Non-pigmented ciliary epithelial cell (primary cell): ENCODE measurements at places on chromosomes 3 and 15.

- DNase-seq, result no peak
Observed at GRCh38 chr3:162196964-162197363, 700.4 kb downstream of the OTOL1 start.

DNA sequence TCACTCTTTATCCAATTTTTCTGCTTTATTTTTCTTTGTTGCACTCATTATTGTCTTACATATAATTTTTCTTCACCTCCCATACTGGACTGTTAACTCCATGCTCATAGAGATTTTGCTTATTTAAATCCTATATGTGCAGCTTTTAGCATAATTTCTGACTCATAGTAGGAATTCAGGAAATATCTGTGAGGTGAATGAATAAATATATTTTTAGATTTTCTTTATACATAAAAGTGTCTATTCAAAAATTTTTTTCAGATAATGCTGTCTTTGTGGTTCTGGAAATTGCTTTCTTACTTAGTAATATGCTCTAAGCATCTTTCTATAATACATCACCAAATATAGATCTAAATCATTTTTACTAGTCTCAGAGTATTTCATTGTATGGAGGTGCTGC lies 191.8 kb upstream of the SUCLG2 start:
- DNase-seq, result no peak

DNA sequence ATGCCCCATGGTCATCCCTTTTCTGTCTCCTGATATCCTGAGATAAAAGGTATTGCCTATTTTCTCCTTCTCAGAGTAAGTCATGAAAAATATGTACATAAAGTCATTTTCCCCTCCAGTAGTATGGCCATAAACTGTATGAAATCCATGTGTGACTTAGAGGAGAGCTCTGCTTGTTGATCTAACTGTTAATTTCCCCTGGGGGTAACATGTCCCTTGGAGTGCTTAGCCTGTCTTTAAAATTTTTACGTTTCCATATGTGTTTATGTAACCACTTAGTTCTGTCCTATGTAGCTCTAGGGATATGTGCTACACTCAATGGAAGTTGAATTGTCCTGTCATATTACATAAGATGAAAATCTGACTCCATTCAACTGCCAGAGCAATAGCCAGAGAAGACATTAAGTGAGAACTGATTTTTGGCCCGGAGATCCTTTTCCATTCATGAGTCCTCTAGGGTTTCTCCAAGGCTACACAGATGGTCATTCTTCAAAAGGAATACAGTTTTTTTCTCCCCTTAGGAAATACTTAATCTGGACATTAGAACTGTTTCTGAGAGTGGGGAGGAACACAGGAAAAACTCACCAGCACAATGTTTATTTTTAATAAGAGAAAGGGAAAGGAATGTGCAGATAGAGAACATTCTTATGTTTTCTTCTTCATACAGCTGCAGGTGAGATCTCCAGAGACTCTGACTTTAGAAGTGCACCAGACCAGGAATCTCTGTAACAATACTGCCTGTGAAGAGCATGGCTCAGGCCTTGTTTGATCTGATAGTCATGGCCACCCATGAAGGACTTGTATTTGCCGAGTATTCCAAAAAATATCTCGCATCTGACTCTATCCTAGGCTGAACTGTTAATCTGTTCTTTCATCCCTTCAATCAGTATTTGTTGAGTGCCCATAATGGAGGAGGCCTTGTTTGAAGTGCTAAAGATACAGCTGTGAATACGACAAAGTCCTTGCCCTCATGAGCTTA lies 29.8 kb upstream of the CLRN1 start:
- DNase-seq, result no peak

- no peak for DNase-seq
Observed at GRCh38 chr15:94228611-94229010, 2.8 kb upstream of the MCTP2 start.

- DNase-seq, result no peak
Observed at GRCh38 chr15:78734451-78735064, 76.7 kb downstream of the ADAMTS7 start.

- DNase-seq, result no peak
Observed at GRCh38 chr3:156963096-156963495, 136.9 kb downstream of the LEKR1 start.

DNA sequence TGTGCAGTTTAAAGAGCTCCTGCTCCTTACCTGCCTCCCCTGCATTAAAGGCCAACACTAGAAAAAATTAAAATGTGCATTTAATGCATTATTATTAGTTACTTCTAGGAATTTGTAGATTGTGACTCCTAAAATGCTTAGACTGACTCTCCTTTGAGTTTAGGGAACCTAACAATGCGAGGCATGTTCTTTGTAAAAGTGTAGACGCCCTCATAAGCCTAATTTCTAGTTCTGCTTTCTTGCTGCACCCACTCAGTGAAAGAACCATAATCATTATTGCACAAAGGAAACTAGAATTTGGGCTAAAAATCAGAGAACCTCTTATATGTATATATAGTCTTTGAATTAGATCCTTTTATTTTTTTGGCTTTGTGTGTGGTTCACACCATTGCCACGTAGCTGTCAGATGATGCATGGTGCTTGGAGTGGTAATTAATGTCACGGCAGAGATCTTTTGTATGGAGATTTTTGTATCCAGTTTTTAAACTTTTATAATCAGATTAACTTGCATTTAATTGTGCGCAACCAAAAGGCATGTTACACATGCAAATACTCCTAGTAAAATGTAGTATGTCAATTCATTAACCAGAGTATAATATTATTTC lies 710 bp downstream of the ABHD10 start:
- no peak for DNase-seq

DNA sequence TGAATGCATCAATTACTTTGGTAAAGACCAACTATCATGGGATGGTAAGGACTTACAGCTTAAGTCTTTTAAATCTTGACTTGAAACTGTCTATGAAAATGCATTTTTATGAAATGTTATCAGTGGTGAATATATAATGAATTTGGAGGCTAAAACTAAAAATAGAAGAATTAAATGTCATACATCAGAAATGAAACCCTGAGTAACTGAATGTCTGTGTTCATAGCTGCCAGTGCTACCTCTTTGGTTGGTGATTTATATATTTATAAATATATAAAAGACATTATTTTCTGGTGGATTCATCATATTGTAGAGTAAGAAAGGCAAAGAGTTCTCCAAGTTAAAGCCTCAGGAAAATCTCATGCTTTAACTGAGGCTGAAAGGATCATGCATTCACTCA lies 12.2 kb downstream of the SLC12A6 start:
- DNase-seq, result no peak

GRCh38 chr3:30356866-30357753 lies 249.3 kb upstream of the TGFBR2 start:
- no peak for DNase-seq

- no peak for DNase-seq
Observed at GRCh38 chr15:83219026-83219425, 11.4 kb upstream of the HDGFL3 start.

DNA sequence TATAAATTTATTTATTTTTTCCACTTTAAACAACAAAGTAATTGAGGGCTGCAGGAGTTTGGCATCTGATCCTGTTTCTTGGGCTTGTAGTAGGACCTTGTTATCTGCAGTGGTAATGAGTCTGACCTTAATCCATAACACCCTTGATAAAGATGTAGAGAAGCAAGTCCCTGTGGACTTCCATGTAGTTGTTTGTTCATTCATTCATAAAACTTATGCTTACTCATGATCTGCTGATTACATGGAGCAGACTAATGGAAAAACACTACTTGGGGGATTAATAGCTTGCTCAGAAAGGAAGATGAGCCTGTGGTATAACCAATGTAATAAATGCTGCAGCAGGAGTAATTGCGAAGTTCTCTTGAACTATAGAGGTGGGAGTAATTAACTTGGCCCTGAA lies 271.5 kb upstream of the TBL1XR1 start:
- no peak for DNase-seq

DNA sequence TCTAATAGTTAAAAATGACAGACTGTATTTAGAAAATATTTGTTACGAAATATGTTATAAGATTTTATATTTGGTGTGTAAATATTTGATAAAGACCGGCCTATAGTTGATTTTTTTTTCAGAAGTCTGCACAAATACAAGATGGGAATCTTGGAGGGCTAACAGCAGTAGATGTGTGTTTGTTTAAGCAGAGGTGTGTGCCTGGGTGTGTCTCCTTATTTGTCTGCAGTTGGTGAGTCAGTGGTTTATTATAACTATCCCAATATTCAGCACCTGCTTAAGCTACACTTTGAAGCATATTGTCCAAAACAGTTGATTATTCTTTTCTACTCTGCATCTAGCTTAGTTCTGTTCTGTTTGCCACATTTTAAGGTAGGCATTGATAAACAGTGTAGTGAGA lies 12.4 kb downstream of the GLCE start:
- no peak for DNase-seq

DNA sequence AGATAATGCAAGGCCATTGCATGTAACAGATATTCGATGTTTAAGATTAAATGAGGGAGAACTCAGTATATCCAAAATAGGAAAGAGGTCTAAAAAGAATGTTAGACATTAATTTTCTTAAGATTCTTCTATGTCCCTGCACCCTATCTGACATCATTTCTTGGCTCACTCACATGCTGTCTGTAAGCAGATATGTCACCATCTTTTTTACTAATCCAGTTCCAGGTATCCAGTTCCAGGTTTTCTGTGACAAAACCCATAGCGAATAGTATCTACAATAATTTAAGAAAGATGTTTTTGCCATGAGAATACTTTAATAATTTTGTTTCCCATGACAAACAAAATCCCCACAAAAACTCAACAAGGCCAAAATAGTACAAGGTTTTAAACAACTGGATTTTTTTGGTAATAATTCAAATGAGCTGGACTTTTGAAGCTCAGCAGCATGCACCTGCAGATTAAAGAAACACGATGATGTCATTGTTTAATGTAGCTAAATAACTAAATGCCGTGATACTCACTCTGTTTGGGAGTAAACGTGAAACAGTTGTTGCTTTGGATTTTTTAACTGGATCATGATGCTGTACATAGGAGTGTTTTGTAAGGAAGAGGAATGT lies 867.6 kb downstream of the EPHA3 start:
- DNase-seq, result no peak

- DNase-seq, result no peak
Observed at GRCh38 chr3:58016710-58017109, 8.5 kb downstream of the FLNB start.

DNA sequence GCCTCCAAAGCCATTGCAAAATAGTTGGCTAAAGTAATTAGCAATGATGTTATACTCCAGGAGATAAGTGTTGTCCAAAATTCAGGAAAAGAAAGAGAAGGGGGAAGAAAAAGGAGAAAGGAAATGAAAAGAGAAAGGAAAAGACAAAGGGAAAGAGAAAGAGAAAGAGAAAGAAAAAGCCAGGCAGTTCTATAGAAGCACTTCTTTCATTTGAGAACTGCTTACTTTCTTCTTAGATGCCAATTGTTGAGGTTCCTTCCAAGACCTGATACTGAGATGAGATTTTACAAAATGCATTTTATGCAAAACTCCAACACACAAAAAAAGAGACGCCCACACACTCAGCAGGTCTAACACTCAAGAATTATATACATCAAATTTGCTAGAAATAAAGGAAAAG lies 298.4 kb downstream of the KCNH8 start:
- no peak for DNase-seq

DNA sequence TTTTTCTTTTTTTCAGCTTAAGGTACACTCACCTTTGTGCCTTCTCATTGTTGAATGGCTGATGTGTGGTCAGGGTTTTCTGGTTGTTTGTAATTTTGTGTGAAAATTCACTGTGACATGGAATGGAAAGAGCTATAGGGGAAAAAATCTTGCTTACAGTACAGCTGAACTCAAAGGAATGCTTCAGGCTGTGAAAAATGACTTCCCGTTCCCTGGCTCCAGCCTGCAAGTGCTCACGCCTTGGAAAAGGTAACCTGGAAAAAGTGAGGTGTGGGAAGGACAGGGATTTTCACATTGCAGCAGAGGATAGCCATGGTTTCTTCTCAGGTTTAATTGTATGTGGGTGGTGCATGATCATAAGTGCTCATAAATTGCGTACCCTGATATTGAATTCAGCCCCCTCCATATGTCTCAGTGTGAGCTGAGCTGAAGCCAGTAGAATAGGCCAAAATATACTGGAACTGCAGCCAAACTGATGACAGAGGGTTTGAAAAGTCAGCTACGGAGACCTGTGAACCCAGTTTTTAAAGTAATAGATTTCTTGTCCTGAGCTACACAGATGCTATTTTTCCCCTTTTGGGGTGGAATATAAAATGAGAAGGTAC lies 228.7 kb upstream of the RASGRP1 start:
- no peak for DNase-seq

DNA sequence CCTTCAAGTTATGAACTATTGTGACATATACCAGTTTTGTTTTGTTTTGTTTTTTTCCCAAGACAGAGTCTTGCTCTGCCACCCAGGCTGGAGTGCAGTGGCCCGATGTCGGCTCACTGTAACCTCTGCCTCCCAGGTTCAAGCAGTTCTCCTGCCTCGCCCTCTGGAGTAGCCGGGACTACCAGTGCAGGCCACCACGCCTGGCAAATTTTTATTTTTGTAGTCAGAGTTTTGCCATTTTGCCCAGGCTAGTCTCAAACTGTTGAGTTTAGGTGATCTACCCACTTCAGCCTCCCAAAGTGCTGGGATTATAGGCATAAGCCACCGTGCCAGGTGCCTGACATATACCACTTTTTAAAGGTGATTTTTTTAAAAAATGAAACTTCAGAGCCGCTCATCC lies 74.6 kb downstream of the ARRDC4 start:
- DNase-seq, result no peak

DNA sequence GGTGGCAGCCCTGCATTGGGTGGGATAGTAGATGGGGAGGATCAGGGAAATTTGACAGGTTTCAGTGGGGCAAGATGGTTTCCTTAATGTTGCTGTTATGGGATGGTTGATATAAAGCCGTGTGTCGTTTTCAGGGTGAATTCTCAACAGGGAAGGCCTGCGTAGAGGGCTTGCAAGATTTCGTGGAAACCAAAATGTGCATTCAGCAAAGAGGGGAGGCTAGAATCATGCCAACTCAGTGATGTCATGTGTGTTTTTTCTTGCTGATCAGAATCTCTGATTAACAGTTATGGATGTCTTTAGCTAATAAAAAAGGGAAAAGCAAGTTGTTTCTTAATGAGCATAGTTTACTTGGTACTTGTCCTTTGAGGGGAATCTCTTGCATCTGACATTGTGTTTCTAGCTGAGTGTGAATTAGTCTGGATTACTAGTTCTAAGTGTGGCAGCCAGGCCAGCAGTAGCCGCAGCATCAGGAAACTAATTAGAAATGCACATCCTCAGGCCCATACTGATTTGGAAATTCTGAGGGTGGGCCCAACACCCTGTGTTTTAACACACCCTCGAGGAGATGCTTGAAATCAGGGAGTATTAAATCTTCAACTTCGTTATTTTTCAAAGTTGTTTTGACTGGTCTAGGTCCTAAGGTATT lies 24.8 kb downstream of the MRAS start:
- no peak for DNase-seq
